Stimulated activated CD4-positive, alpha-beta T cell treated with anti-CD3 and anti-CD28 coated beads, TNF-alpha, amount 100 ng/mL, for 4 hours (primary cell): ENCODE measurements at places on chromosomes 12 and 14.

DNA sequence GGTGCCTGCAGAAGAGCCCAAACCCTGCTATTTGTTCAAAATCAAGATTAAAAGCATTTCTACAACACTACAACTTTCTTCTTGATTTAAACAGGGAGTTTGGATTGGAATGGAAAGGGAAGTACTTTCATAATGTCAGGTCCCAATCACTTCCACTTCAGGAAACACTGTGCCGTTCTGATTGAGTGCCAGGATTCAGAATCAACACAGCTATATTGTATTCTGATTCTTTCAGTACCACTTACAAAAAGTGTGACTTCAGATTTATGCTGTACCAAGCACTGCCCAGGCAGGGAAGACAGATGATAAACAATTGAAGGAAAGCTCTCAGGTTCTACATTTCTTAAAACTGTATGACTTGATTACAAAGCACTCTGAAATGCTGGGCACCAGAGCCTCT is 3.2 kb downstream of the TDP1 start:
- DNase-seq = no peak

- DNase-seq = no peak
These were observed 23.5 kb upstream of the BDKRB1 start for GRCh38 chr14:96232506-96232905.

DNA sequence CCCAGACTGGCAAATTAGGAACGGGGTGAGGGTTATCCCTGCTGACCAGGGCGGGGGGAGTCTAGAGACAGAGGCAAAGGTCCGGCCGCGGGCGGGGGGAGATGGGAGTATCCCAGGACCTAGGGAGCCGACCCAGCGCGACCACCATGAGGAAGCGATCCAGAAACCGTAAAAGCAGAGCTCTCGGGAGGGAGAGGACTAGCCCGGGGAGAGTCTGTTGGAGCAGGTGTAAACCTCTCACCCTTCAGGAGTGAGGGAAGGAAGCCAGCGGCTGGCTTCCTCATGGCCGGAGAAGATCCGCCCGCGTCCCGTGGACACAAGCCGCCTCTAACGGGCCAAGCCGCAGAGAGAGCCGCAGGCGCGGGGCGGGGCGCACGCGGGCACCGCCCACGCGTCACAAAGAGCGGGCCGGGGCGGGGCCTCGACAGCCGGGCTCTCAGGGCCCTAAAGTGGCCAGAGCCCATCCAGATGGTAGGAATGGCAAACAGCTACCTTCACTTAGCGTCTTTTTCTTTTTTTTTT is at the start of gene ACRBP:
ACRBP (minus strand) TSS at position 350 of the 522 bp plus-strand sequence; CDS start at position 284, 66 bp downstream.
- no peak for DNase-seq

DNA sequence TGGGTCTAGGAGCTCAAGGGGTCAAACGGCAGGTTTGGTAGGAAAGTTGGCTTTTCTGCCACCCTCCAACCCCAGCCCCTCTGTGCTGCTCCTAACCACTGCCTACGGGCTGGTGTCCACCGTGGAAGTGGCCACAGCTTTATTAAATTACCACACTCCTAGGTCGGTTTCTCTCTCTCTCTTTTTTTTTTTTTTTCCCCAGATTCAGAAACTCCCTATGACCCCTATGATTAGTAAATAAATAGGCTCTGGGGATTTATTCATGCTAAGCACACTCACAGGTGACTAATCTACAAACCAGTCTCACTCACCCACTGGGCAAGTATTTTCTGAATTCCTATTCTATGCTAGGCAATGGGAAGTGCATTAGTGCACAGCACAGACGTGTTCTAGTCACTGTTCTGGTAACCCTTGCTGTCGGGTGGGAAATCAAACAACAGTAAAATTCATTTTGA is 8.7 kb upstream of the DDX47 start:
- DNase-seq = no peak

DNA sequence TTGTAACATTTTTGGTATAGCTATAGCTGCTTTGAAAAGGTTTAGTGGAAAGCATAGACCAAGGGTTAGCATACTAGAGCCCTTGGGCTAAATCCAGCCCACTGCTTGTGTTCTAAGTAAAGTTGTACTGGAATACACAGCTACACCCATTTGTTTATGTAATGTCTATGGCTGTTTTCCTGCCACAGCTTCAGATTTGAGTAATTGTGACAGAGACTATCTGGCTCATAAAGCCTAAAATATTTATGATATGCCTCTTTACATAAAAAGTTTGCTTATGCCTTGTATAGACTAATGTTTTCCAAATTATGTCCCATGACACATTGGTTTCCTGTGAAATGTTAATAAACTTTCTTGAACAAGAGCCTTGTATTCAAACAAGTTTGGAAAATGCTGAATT is 234.8 kb upstream of the ATP2B1 start:
- no peak for DNase-seq

DNA sequence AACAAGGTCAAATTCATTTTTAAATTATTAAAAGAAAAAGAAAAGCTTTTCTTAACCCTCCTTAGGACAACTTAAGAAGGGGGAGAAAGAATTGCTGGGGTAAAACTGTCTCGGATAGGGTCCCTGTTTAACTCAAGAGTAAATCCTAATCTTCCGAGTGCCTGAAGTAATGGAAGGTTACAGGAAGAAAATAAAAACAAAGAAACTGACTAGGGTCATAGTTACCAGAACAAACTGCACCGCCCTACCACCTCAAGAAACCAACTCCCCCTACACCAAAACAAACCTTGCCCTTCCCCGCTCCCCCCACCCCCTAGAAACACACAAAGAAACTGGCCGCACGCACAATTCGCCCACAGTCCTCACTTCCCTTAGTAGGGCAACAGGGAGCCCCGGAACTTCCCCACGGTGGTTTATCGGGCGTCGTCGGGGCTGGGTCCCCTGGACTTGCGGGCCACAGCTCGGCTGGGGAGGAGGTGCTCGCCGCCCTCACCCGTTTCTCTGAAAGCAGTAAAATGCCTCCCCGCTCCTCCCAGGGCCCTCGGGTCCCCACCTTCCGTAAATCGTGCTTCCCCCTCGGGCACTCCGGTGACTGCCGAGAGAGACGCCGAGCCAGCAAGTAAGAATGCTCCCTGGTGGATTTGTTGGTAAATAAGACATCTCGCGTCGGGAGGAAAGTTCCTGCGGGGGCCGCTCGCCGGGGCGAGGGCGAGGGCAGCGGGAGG is 2.4 kb downstream of the SINHCAF start:
- no peak for DNase-seq

- DNase-seq = no peak
These were observed 189.7 kb downstream of the EPS8 start for GRCh38 chr12:15599266-15600037.

DNA sequence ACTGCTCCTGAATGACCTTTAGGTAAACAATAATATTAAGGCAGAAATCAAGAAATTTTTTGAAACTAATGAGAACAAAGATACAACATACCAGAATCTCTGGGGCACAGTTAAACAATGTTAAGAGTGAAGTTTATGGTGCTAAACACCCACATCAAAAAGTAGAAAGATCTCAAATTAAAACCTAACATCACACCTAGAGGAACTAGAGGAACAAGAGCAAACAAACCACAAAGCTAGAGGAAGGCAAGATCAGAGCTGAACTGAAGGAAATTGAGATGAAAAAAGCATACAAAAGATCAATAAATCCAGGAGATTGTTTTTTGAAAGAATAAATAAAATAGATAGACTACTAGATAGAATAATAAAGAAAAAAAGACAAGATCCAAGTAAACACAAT is 7.2 kb downstream of the OR8S1 start:
- no peak for DNase-seq

- no peak for DNase-seq
These were observed 43.9 kb upstream of the PLEKHG6 start for GRCh38 chr12:6266541-6266966.

DNA sequence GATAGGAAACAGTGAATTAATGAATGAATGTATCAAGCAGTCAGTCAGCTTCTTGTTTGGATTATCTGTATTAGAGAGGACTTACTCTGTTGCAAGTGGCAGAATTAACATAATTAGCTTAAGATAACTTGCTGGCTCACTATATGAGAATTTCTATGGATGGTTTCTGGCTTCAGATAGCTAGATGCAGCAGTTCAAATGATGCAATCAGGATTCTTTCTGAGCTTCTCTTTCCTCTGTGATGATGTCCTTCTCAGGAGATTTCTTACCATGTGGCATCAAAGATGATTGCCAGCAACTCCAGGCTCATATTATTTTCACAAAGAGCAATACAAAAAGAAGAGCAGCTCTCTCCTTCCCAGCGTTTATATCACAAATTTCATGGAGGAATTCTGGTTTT is 30.7 kb downstream of the FRMD6 start:
- DNase-seq = no peak

DNA sequence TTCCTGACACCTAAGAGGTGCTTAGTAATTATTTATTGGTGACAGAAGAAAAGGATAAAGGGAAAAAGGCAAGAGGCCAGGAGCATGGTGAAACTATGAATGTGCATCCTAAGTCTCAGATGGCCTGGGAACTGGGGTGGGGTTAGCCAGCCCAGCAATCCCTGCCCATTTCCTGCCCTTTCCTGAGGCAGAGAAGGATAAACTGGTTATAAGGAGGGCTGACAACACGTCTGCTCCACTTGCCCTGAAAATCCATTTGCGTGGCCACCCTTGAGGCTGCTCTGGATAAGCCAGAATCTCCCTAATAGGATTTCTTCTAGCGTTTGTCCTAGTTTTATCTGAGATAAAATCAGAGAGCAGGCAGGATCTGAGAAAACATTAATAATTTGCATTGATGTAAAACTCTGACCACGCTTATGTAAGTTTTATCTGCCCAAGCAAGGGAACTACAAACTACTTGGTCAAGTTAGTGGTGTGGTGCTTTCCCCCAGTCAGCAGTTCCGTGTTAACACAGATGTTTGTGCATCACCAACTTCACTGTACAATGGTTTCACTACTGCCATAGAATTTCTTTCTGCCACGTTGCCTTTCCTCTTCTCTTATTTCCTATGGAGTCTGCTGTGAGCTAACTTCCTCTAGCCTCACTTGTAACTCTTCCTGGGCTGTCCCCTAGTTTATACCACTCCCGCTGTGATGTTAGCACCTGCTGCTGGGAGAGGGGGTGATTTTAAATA is 392.7 kb downstream of the RPS29 start:
- no peak for DNase-seq
